Activated naive CD4-positive, alpha-beta T cell (primary cell): ENCODE measurements at places on chromosomes 11 and 22.

DNA sequence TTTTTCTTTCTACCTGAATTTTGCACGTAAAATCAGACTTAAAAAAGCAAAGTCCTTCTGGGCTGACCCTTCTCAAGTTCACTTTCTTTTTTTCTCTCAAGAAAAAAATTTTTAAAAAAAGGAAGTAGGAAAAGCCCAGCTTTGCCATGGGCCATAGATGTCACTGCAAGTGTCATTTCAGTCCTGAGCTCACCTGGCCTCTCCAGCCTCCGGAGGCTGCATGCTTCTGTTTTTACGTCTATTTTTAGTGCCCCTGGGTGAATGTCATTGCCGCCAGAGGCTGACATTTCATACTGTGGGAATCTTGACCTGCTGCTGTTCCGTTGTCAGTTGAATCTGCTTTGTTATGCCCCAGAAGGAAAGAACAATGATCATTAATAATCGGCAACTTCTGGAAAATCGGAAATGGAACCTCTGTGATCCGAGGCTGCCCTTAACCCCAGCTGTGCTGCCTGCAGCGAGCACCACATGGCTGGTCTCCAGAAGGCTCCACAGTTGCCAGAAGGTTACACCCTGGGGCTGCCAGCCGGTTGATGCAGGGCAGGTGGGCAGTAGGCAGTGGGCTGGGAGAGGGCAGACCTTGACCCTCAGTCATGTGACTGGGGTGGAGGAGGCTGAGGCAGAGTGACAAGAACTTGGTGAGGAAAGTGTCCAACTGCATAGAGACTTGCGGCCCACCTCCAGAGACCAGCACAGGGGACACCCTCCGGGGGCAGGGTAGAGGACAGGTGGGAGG, 16.7 kb upstream of the MYEOV start:
- DNase-seq = no peak

GRCh38 chr11:66629356-66629755, 9.1 kb upstream of the RBM4 start:
- DNase-seq = no peak

DNA sequence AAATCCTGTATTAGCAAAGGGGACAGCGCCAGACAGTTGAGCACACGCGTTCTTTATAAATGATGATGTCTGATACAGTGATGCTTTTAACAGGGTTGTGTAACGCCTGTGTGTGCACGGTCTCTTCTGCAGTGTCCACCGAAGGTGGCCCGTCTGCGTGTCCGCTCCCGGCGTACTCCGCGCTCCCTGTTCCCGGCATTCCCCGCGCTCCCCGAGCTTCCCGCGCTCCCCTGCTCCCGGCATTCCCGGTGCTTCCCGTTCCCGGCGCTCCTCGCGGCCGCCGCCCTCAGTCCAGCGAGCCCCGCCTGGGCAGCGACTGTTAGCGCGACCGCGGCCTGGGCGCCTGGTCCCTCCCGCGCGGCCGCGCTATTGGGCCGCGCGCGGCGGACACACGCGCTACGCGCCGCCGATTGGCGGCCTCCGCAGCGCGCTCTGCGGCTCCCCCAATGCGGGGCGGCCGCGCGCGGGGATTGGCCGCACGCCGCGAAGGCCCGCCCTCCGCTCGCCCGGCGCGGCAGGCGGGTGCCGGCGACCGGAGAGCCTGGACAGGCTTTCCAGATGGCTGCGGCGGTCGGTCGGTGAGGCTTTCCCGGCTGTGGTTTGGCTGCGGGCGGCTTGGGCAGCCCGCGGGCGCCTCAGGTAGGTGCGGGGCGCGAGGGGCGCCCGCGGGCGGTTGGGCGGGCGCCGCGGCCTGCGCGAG, at the start of gene DGCR8:
DGCR8 (plus strand) TSS at position 497 of the 700 bp plus-strand sequence. CDS start 5,723 bp downstream, outside the sequence.
- DNase-seq = peak; percentile 44

DNA sequence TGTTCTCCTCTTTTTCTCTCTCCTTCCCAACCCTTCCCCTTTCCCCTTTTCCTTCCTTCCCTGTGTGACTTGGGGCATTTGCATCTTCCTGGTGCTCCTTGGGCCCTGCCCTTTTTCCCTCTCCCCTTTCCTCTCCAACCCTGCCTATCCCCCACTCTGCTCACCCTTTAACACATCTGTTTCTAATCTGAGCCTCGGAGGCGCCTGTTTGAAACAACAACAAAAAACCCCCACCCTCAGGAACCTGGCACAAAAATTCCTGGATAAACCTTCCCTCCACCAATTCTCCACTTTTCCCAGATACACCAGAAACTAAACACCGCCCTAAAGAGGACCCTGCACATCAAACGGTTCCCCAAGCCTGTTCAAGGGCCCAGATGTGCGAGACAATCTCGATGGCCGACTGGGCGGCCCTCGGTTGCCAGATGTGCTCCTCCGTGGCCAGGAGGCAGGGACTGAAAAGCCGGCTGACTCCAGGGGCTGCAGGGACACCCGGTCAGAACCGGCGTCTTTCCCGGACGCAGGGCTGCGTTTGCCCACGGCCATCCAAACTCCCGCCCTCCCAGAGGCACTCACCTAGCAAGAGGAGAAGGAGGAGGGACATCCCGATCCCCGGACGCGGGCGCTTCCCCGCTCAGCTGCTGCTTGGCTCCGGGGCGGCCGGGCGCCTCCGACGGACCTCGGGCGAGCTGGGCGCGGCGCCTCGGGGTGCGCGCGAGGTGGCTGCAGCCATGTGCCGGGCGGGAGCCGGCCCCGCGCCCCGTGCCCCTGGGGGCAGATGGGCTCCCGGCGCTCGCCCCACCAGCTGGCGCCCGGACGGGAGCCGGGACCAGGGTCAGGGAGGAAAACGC, 486 bp downstream of the CLMP start:
- DNase-seq = no peak

- no peak for DNase-seq
Measured at GRCh38 chr22:30171008-30171407, 75.6 kb downstream of the LIF start.

- no peak for DNase-seq
Measured at GRCh38 chr11:61119055-61119454, 16.8 kb downstream of the CD5 start.
